ENCODE measurements at places on chromosomes 7 and 10. TPM values are rescaled to one million over a fixed set of nuclear protein-coding genes. Genes with fewer than 3 reads are reported as not detected.
A peak's percentile ranks its signal among the peaks of the same experiment; 100 is the strongest.

Gene CFAP43
- not detected for polyA plus RNA-seq

Gene PLEKHS1
- not detected for polyA plus RNA-seq

Gene PCDH15
- polyA plus RNA-seq = not detected

Gene MKI67
- not detected for polyA plus RNA-seq

Gene TRIM73
- polyA plus RNA-seq = 1.2 TPM

Gene ZC3HAV1L
- 0.18 TPM for polyA plus RNA-seq

Gene SLC39A12
- not detected for polyA plus RNA-seq

DNA sequence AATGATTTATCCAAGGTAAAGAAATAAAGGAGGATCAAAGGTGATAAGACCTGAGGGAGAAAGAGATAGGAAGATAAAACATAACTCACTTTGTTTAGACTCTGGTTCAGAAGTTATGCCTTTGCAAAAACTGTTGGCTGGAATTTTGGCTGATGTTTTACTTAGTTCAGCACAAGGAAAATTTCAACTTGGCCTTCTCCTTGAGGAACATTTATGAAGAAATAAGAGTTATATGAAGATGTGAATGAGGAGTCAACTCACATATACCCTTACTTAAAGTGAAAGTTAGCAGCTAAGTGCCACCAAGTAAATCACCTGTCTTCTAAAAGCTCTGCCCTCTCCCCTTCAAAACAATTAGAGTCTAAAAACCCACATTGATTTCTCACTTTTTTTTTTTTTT is 39.7 kb upstream of the COL1A2 start:
- DNase-seq = no peak

DNA sequence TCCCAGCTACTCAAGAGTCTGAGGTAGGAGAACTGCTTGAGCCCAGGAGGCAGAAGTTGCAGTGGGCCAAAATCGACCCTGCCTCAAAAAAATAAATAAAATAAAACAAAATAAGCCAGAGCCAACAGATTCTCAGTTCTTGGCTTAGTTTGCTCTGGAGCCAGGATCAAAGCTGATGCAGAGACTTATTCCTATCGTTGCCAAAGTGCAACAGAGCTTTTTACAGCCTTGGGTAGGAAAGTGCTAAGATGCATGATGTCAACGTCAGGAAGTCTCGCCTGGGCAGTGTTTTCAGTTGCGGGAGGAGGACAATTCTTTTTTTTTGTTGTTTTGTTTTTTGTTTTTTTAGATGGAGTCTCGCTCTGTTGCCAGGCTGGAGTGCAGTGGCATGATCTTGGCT is 43.8 kb upstream of the CYTH3 start:
- no peak for DNase-seq

GRCh38 chr7:5225616-5226290 is 35.7 kb downstream of the WIPI2 start:
- DNase-seq = no peak

GRCh38 chr7:123633553-123633952 is 22.1 kb upstream of the LMOD2 start:
- DNase-seq = no peak

GRCh38 chr10:3533296-3533695 is 251.7 kb downstream of the KLF6 start:
- no peak for DNase-seq

- DNase-seq = no peak
Measured at GRCh38 chr7:657565-658119, 68.9 kb upstream of the DNAAF5 start.

GRCh38 chr7:74083928-74084721 is 521 bp downstream of the LIMK1 start:
- DNase-seq = no peak

GRCh38 chr10:24289235-24289634 is 80.3 kb downstream of the KIAA1217 start:
- no peak for DNase-seq

DNA sequence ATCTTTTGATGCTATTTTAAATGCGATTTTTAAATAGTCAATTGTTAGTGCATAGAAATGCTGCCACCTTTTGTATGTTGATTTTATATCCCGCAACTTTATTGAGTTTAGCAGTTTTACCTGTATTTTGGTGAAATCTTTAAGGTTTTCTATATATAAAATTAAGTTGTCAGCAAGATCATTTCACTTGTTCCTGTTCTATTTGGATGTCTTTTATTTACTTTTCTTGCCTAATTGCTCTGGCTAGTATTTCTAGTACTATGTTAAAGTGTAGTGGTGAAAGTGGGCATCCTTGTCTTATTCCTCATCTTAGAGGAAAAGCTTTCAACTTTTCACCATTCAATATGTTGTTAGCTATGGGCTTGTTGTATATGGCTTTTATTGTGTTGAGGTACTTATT is 813.3 kb upstream of the CELF2 start:
- DNase-seq = no peak

DNA sequence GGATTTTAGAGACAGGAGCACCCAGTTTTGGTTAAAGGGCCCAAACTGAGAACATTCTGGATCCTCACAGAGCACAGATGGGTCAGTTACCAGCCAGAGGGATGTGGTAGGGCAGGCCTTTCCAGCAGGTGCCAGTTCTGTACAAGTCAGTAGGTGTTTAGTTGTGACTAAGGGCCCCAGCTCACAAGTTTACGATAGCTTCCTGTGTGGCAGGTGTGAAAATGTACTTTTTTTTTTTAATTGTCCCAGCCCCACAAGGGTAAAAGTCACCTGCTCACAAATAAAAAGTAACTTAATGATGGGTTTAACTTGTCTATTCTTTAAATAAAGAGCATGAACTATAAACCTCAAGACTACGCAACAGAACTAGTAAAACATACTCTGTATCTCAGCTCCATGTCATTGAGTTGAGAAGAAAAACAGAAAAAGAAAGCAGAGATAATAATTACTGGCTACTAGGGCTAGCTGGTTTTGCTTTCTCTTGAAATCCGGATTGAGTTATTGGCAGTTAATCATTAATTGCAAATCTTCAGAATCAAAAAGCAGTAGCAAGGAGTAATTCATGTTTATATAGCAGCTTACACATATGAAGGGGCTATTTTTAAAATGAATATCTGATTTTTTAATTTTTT is 15.4 kb downstream of the NFE2L3 start:
- DNase-seq = no peak

DNA sequence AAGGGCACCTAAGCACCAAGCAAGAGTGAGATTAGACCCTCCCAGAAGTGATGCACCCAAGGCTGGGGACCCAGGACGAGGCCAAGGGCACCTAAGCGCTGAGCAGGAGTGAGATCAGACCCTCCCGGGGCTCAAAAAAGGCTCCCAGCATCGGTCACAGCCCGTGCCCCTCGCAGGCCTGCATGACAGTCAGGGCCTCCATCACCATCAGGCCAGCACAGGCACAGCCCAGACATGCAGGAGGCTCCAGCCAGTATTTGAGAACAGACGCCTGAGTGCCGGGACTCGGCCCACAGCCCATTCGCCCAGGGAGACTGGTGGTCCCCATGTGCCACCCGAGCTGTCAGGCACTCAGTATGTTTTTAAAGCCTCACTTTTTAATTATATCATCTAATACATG is 595.9 kb downstream of the PTPRN2 start:
- no peak for DNase-seq

- DNase-seq = no peak
Measured at GRCh38 chr10:103550229-103550628, 56.7 kb downstream of the NEURL1 start.

DNA sequence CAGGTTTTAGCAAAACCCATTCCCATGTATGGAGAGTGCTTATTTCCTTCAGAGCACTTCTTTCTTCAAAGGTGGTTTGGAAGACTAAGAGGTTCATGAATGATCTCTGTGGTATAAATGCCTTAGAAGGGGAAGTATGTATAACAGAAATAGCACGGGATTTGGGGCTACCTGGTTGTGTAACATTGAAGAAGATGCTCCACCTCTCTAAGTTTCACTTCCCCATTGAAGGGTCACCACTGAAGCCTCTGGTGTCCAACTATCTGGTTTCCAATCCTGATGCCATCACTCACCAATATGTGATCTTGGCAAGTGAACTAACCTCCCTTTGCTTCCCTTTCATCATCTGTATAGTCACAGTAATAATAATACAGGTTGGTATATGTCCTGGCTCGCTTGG is 37.2 kb downstream of the CYCS start:
- DNase-seq = peak; percentile 27

GRCh38 chr10:75105576-75106197 is 5.8 kb upstream of the SAMD8 start:
- no peak for DNase-seq

GRCh38 chr10:121921238-121921931 is 6.4 kb downstream of the ATE1 start:
- DNase-seq = no peak

Measured in naive B cell (primary cell).